ENCODE measurements at places on chromosomes 5 and 9.
A peak's percentile ranks its signal among the peaks of the same experiment; 100 is the strongest.

GRCh38 chr9:127767410-127767809, 11.1 kb downstream of the SH2D3C start:
- no peak for DNase-seq

GRCh38 chr5:125293223-125293622, 546.8 kb upstream of the ZNF608 start:
- DNase-seq = no peak

- DNase-seq = no peak
These were observed 74.1 kb upstream of the CCL21 start for GRCh38 chr9:34783951-34784487.

- DNase-seq = peak; percentile 22
These were observed 120.9 kb downstream of the MAPKAP1 start for GRCh38 chr9:125586172-125586511.

DNA sequence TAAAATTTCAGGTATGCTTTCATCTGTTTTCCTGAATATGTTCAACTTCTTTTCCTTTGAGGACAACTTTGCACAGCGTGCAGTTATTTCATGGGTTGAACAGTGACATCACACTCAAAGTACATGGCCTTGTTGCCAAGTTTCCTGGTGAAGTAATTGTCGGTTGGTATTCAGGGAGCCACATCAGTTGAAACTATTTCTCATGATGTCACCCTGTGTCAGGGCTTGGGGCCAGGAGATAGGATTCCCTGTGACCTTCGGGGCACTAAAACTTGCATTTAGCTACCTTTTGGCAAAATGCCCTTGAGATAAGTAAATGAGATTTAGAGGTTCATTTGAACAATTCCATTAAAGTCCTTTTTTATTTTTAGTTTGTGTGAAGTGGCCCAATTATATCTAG, 383.9 kb downstream of the SH3GL2 start:
- DNase-seq = no peak

DNA sequence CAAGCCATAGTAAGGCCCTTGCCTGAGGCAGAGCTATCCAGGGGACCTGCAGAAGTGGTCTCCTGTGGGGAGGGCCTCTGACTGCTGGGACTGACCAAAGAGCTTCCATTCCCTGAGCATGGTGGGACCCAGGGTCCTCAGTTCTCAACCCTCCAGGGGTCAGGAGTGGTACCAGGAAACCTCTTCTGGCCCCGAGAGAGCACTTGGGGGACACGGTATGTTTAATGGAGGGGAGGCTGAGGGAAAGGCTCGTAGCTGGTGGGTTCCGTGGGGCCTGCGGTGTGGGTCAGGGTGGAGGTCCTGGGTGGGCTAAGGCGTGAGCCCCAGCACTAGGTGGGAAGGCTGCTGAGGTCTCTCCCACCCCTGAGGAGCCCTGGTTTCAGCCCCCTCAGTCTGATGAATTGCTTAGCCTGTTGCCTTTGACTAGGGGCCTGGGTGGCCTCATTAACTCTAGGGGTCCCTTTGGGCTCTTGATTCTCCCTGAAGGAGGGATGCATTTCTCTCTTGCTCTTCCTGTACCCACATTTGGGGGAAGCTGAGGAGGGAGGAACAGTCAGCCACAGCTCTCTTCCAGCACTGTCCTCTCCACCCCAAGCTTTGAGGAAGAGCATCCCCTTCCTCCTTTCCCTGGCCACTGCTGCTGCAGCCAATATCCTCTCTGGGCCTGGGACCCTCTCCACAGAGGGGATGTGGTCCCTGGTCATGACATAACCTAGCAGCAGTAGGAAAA, 34.0 kb downstream of the CSF1R start:
- DNase-seq = no peak

GRCh38 chr5:75678155-75678554, 39.1 kb downstream of the POC5 start:
- DNase-seq = no peak

DNA sequence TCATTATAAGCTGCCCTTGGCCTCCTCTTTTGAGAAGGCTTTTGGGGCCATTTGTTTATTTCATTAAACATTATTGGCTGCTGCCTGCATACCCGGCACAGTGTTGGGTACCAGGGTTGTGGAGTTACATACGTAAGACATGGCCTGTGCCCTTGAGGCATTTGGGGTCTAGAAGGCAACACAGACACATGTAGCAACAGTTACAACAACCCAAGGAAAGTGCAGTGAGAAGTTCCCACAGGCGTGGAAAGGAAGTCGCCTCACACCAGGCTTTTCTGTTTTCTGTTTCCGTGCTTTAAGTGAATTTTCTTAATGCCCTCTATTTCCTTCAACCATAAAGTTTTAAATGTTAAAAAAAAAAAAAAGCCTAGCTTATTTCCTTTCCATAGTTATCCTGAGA, 47.4 kb downstream of the GALNT10 start:
- DNase-seq = no peak
